ENCODE measurements at places on chromosomes 7 and 10.

- no peak for DNase-seq
Observed at GRCh38 chr7:104395162-104395561, 66.8 kb downstream of the LHFPL3 start.

DNA sequence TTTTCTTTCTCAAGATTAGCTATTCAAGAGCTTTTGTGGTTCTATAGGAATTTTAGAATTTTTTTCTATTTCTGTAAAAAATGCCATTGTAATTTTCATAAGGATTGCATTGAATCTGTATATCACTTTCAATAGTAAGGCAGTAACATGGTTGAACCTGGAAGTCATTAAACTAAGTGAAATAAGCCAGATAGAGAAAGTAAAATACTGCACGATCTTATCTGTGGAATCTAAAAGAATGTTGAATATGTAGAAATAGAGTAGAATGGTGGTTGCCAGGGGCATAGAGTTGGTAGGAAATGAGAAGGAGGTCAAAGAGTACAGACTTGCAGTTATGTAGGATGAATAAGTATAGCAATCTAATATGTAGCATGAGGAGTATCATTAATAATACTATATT lies 1073.5 kb upstream of the LRRN3 start:
- DNase-seq, result no peak

GRCh38 chr10:3433131-3433530 lies 260.5 kb upstream of the PITRM1 start:
- no peak for DNase-seq

DNA sequence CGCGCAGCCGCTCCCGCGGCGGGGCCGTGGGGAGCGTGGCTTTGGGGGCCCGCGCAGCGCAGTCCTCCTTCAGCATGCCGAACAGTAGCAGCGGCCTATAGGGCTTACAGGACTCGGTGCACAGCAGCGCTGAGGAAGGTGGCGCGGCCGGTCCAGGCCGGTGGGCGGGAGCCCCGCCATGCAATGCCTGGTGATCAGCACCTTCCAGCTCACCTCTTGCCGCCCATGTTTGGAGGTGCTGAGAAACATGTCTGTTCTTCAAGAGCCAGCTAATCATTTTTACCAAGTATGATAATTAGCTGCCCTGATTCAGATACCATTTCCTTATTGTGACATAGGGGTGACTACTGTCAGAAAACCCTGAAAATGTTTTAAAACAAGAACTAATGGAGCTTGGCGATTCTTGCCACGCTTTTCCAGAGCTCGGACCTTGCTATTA lies 33.5 kb upstream of the SFTPD start:
- no peak for DNase-seq

DNA sequence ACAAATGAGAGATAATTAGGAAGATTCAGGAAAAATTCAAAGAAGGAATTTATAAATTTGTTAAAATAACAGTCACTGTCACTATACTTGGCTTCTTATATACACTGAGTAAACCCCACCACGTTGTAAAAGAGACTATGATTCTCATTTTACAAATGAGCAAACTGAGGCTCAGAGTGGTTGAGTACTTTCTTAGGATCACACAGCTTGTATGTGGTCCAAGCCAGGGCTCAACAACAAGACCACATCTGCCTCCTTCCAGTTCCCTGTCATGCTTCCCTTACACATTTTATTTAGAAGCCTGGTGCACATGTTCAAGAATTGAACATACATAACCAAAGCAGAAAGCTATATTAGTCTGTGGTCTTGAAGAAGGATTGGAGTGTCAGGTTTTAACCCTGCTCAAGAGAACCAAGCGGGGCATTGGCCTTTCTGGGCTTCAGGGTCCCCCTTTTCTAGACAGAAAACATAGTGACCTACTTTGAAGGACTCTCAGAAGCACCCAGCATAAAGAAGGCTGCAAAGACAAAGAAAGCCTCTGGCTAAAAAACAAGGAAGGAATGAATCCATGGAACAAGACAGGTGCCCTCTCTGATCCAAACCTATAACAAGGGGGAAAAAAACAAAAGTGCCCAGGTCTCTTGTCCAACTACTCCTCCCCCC lies 846 bp downstream of the MRLN start:
- DNase-seq, result no peak

GRCh38 chr7:154973381-154973780 lies 29.5 kb downstream of the PAXIP1 start:
- no peak for DNase-seq

DNA sequence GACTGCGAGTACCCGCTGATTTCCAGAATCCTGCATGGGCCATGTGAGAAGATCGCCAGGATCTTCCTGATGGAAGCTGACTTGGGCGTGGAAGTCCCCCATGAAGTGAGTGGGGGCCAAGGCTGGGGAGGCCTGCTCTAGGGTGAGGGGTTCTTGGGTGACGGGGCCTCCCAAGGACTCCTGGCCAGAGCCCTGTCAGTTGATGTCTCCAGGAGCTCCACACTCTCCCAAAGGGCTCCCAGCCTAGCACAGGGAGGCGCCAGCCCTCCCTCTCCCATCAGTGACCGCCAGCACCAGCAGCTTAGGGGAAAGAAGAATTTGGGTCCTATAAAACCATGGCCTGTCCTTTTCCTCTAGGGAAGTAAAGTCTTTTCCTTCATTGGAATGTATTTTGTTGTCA lies 9.8 kb upstream of the ZNF22 start:
- DNase-seq, result no peak

DNA sequence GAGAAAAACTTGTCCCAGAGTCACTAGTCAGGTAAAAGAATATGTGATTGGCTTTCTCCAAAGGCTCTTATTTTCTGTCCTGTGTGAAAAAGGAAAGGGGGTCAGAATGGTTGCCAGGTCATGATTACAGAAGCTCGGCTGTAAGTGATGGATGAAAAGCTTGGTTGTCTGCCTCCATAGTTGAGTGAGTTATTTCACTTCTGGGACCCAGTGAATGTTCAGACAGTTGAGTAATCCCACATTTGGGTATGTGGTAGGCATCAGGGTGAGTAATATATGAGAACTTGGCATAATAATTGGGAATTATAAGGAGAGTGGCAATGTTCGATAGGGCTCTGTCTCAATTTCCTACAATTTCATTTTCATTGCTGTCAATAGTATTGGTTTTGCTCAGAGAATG lies 72.5 kb downstream of the BBS9 start:
- no peak for DNase-seq

GRCh38 chr7:26718063-26718462 lies 146.3 kb downstream of the SKAP2 start:
- no peak for DNase-seq

DNA sequence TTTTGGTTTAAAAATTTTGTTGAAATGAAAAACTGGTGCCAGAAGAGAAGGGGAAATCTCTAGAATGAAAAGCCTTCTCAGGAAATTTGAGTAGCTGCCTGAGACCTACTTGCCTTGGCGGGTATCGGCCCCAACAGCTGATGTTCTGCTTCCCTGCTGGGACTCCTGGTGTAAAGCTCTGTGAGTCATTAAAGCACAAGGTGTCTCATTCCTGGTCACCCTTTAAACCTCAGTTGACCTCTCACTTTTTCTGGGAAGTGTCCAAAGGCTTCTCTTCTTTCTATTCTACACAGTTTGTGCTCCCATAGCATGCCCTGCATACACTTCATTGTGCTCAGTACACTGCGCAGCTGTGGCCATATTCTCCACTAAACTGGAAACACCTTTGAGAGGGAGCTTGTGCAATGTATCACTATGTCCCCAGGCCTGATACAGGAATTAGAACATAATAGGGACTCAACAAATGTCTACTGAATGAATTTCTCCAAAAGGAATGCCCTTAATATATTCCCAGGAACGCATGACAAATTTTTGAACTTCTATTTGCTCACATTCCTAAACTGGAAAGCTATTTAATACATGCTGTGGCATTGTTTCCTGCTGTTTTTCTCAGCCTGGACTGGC lies 303.9 kb downstream of the SDHAF3 start:
- DNase-seq, result no peak

DNA sequence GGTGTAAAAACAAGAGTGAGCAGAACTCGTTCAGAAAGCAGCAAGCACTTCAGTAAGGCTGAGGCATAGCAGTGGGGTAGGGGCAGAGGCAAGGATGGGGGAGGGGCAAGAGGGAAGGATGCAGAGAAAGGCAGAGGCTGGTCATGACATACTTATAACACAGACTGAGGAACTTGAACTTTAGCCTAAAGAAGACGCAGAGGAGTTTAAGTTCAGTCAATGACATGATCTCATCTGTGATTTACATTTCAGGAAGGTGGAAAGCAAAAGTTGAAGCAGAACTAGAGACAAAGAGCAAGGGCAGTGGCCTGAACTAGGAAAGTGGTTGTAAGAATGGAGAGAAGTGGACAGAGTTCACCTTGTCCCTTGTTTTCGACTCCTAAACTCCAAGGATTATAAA lies 15.8 kb downstream of the MACC1 start:
- no peak for DNase-seq

DNA sequence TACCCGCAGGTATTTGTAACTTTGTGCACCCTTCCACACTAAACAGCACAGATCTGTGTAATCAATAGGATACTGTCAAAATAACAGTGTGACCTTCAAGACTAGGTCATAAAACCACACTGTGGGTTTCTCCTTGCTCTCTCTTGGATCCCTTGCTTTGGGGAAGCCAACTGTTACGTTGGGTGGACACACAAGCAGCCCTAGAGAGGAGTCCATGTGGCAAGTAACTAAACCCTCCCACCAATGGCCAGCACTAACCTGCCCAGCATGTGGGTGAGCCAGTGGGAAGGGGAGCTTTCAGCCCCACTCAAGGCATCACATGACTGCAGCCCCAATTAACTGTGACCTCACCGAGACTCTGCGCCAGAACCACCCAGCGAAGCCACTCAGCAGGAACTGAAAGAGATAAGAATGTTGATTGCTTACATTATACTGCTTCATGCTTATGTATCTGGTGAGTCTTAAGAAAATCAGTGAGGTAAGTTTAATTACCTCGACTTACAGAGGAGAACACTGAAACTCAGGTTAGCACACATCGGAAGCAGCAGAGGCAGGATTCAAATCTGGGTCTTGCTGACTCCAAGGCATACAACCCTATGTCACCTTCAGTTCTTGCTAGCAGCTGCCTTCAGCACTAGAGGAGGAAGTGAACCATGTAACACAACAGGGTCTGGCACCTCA lies 9.4 kb upstream of the ZC3HAV1 start:
- peak; percentile 42 for DNase-seq

- DNase-seq, result no peak
Observed at GRCh38 chr10:44813201-44813600, 97.9 kb upstream of the TMEM72 start.

- no peak for DNase-seq
Observed at GRCh38 chr10:91564508-91564907, 68.4 kb downstream of the PPP1R3C start.

GRCh38 chr10:103966671-103967447 lies at the start of gene SLK:
Gene SLK (plus strand): TSS chr10:103967140. CDS start chr10:103967746, 606 bp downstream.
- DNase-seq, result peak; percentile 77

DNA sequence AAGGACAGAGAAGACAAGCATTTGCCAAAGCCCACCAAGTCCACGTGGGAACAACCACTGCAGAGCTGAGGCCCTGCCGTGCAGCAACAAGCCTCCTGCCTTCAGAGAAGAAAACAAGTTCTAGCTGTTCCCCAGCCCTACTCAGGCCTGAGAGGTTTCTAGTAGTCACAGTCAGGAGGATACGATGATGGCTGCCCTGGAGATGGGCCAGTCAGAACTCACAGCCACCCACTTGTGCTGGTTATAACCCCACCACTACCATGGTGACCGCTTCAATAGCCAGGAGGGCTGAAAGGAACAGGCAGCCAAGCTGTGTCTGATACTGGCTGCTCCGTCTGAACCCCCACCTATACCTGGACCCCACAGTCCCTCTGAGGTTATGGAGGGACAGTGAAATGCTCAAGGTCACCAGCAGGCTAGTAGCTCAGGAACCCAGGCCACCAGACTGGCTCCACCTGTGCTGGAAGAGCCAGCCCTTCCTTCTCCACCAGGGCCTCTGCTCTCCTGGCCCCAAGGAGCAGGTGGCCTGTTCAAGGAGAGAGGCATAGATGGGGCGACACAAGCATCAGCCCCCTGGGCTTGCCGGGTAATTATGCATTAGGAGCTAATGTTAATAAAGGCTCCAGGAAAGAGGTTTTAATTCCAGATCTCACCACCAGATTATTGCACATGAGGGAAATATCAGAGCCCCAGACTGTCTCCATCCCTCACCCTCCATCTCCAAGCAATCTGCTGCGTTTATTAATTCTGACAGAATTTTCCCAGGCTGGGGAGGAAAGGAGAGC lies 125.8 kb upstream of the PCBD1 start:
- DNase-seq, result no peak

Measured in fibroblast of villous mesenchyme (primary cell).